NCI-H1092 (cell line): ENCODE measurements at places on chromosomes 4 and X.

DNA sequence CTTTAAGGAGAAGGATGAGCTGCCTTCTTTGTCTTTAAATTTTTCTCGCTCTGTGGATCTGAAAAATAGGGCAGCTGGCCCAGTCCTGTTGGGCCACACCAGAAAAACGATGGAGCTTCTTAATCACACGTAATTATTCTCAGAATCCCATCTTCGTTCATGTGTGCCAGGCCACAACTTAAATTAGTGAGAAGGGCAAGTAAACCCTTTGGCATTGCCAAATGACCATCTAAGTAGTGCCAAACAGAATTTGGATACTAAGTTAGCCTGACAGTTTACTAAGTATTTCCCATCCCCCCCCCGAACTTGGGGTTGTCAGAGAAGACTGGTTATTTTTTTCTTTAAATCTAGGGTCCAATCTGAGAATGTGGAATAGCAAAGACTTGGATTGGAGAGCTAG, 62.0 kb downstream of the CASP3 start:
- DNase-seq, result no peak

- no peak for DNase-seq
Measured at GRCh38 chr4:61243962-61244361, 43.8 kb downstream of the ADGRL3 start.

DNA sequence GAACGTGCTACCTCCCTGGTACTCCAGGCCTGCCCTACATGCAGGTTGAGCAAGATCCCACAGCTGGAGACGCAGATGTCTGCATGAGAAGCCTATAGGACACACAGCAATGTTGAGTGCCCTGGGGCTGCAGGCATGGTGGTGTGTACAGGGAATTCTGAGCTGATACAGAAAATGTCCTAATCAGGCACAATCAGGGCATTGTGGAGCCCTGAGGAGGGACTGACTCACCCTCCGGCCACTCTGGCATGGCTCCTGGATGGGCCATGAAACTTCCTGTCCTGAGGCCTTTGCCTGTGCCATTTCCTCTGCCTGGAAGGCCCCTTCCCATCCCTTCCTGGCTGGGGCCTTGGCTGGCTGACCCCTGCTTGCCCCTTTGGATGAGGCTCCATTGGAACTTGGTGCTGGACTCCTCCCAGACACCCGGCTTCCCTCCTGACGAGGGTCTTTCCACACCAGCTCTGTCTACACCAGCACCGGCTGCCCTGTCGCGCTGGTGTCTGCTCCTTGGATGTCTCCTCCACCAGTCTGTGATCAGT, 16.7 kb upstream of the AFAP1 start:
- no peak for DNase-seq

DNA sequence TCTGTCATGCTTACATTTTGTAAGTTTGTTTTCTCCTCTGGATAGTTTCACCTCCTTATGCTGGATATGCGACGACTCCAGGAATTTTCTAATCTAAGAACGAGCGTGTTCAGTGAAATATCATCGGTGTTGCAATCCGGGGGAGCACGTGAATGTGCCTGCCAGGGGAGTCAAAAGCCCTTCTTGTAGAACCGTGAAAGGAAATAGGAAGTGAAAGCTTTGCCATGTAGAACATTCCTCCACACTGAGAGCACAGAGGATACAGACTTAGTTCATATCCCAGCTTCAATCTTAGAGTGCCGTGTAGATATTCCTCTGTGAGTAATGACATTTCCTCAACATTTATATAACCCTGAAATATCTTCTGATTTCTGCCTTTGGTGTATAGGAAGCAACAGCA, 121.2 kb downstream of the VEGFC start:
- no peak for DNase-seq

GRCh38 chrX:51024106-51024696, 113.7 kb downstream of the BMP15 start:
- no peak for DNase-seq

DNA sequence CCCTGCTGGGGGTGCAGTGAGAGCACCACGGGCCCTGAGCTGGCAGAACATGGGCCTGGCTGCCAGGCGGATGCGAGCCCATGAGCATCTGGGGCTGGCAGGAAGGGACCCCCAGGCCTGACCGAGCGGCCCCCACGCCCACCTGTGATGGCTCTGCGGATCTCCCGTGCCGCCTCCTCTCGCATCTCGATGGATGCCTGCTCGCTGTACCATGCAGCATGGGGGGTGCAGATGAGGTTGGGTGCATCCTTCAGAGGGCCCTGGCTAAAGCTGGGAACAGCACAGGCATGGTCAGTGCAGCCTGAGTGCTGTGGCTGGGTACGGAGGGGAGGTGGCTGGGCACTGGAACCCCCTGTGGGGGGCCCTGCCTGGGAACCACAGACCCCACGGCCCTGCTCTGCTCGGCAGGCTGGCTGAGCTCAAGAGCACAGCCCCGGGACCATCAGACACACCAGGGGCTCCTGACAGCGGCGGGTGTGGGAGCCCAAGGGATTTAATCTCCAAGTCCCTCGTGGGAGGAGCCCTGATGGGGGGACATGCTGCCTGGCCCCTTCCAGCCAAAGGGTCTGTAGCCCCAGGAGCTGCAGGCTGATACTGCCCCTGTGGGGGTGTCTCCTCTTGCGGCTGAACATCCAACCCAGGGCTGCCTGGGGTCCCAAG, 35.5 kb downstream of the CTBP1 start:
- no peak for DNase-seq

DNA sequence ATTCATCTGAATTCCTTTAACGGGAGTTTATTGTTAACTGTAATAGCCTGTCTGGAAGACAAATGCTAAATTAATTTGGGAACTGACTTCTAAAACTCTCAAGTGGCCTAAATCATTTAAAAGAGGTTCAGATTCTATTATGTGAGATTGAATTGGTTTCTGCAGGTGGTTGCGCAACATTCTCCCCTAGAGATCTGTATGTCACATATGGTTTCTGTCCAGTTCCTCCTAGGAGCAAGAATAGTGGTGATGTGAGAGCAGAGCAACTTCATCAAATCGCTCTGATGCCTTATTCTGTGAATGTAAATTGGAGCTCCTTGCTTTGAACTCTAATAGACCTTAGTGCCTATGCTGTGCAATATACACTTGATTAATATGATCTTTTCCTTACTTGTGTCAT, 144.6 kb upstream of the GPR101 start:
- no peak for DNase-seq

DNA sequence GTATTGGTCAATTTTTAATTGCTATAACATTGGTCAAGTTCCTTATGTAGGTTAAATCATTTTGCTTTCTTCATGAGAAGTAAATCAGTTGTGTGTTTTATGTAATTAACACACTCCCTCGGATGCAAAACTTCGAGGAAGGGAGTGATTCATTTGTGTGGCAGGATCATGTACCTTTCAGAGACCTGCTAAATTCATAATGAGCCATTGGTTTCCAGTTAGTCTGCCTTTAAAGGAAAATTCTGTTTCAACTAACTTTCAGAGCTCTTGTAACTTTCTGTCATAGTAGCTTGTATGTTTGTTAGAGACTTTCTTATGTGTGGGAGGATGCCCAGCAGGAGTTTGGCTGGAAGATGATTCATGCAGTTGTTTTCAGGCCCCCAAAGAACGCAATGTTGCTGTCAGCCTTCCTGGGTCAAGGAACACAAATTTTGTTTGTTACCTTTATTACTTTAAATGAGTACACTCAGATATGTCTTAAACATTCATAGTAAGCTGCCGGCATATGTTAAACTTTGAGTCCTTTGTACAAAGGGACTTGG, 72.1 kb downstream of the GPR101 start:
- no peak for DNase-seq
